ENCODE measurements at places on chromosomes 1 and 21.

- no peak for DNase-seq
Measured at GRCh38 chr1:205144751-205145150, 23.0 kb upstream of the RBBP5 start.

DNA sequence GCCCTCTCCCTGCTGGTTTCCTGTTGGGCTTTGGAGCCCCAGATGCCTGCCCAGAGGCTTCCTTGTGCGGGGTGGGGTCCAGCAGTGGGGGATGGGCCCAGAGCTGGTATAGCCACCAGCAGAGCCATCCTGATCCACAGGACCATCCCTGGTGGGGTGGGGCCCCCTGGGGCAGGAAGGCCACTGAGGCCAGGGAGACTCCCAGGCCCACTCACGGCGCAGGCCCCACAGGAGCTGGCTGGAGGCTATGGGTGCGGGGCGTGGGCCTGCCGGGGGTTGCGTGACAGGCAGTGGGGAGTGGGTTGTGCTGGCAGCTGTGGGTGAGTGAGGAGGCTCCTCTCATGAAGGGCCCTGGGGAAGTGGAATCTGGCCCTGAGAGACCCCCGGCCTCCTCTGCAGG is 5.7 kb downstream of the LRRC3 start:
- no peak for DNase-seq

DNA sequence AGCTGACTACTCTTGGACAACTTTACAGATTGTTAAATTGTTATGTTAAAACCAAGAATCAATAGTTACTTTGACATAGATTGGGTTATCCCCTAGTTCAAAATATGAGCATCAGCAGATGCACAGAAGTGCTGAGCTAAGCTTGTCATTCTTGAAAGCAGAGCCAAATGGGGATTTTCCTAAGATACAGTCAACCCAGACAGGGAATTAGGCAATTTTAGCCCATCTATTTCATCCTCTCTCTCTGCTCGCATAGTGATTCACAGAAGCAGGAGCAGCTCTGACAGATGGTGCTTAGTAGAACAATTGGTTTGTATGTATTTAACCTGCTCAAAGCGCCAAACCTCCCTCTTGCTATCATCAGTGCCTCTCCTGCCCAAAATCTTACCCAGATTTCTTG is 27.9 kb upstream of the PRRC2C start:
- no peak for DNase-seq

GRCh38 chr1:231576804-231577718 is 48.6 kb downstream of the TSNAX start:
- DNase-seq = no peak

- DNase-seq = no peak
Measured at GRCh38 chr1:70210820-70211219, 5.4 kb upstream of the LRRC40 start.

DNA sequence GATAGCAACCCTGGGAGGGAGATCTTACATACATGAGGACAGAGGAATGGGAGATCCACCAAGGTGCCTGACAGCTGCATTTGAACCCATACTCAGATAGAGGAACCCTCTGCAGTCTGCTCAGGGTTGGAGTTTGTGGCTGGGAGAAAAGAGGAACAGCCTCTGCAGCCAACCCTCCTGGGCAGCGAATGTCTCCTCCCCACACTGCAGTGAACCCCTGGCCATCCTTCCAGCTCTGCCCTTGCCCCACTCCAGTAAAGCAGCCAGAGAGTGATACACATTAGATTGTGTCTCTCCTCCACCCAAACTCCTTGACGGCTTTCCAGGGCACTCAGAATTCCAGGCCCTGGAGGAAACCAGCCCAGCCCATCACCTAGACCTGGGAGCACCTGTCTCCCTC is 137.7 kb downstream of the RUNX1 start:
- DNase-seq = no peak

- no peak for DNase-seq
Measured at GRCh38 chr1:47309427-47309826, 4.5 kb downstream of the STIL start.

GRCh38 chr1:81409780-81410274 is 390.9 kb upstream of the ADGRL2 start:
- no peak for DNase-seq

DNA sequence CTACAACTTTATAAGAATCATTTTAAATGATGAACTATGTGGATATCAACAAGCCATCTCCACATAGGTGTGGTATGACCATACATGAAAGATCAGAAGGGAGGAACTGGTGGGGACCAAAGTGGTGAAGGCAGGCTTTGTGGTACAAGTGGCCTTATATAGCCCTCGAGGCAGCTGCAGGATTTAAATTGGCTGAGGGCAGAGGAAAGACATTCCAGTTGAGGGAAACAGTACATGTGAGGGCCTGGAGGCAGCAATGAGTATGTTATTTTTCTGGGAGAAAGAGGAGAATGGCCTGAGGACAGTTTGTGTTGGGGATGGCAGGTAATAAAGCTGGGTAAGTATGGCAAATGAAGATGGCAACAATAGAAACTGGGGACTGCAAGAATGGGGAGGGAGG is 17.1 kb downstream of the OSCP1 start:
- no peak for DNase-seq

DNA sequence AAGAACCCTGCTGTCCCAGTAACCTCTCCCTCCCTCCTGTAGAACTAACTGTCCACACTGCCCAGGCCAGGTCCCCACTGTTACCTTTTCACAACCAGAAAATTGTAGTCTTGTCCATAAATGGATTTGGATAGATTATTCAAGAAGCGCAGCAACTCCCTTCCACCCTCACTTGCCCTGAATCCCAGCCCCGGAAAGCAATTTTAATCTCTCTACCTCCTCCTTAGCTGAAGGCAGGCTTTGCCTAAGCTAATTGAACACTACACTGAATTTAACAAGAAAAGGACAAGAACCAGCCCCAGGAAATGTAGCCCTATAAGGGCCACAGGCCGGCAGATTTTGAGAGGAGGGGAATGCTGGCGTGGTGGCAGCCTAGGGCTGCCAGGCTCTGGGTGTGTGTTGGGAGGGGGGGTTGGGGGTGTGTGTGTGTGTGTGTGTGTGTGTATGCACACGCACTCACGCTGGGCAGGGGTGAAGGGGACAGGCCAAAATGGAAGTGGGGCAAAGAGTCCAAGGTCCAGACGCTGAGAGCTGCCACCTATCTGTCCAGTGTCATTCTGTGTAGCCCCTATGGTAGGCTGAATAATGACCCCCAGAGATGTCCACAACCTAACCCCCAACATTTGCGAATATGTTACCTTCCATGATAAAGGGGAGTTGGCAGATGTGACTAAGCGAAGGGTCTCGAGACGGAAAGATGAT is 10.8 kb upstream of the IFNGR2 start:
- no peak for DNase-seq

- DNase-seq = no peak
Measured at GRCh38 chr1:192962901-192963300, 96.3 kb downstream of the UCHL5 start.

- DNase-seq = no peak
Measured at GRCh38 chr1:104973516-104973915, 1223.8 kb downstream of the AMY1C start.

DNA sequence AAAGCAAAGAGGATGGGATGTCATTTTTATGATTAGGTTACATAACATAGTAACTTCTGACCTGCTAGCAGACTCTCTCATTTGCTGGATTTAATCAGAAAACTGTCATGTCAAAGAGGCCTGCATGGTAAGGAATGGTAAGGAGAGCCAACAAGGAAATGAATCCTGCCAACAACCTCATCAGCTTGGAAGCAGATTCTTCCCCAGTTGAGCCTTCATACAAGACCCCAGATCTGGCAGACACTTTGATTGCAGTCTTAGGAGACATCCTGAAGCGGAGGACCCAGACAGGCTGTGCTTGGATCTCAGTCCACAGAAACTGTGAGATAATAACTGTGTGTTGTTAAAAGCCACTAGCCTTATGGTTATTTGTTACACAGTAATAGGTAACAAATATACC is 27.6 kb upstream of the MARK1 start:
- DNase-seq = no peak

DNA sequence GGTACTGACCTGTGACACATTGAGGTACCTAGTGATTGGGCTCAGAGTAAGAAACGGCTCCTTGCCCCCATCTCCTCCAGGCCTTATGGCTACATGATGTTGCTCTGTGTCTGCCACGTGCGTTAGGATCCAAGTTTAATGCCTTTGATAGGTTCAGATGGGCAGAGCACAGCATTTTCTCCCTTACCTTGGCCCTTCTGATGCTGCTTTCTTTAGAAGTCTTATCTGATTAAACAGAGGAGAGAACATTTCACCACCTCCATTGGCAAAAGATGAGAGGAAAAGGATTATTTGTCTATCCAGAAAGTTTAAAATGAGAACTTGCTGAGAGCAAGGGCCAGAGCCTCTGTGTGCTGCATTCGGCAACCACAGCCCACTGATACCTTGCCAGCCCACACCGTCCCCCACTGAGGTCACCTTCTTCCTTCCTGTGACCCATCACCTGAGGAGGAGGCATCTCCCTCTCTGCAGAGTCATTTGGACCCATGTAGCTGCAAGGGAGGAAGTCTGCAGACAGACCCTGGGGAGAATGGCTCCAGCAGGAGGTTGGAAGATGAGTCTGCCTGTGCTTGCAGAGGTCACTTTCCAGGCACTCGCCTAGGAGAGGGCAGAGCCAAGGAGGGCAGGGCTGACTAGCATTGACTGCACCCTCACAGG is 16.7 kb downstream of the SHISA4 start:
- DNase-seq = no peak

GRCh38 chr1:175385316-175385715 is 192.7 kb upstream of the KIAA0040 start:
- DNase-seq = no peak

DNA sequence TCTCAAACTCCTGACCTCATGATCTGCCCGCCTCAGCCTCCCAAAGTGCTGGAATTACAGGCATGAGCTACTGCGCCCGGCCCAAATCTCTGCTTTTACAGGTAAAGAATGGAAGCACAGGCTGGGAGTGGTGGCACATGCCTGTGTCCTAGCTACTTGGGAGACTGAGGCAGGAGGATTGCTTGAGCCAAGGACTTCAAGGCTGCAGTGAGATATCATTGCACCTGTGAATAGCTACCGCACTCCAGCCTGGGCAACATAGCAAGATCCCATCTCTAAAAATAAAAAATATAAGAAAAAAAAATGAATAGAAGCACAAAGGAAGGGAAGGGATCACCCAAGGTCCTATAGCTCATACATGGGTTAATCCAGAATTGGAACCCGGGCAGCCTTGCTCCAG is 15.0 kb downstream of the ALPL start:
- DNase-seq = no peak

DNA sequence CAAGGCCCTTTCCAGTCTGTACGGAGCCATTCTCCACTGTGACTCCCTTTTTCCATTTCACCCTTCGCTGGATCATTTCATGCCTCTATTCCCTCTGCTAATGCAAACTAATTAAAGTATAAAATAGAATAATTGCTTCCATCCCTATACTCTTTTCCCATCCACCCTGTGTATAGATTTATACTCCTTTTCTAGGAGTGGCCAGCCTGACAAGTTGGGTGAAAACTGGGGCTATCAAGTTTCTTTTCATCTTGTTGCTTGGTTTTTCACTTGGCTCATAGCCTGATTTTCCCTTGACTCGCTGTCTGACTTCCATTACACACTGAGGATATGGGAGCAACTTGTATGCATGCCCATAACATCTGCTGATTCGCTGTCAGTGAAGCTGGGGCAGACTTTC is 107.0 kb downstream of the PLXNA2 start:
- no peak for DNase-seq

DNA sequence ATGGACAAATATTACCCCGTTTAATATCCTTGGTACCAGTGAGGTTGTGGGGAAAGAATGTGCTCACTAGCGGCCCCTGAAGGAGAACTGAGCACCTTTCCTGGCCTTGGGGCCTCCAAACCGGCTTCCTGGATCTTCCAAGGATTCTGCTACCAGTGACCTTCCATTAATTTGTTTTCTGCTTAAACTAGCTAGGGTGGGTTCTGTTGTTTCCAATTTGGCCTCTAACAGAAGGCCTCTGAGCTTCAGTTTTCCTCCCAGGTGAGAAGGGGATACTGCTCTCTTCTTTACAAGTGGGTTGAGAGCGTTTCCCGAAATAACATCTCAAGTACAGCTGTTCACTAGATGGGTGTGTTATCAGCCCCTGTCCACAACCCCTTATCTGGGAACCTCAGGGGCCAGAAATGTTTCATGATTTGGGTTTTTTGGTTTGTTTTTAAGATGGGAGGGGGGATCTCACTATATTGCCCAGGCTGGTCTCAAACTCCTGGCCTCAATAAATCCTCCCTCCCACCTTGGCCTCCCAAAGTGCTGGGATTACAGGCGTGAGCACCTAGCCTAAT is 16.9 kb upstream of the IFNGR2 start:
- no peak for DNase-seq

DNA sequence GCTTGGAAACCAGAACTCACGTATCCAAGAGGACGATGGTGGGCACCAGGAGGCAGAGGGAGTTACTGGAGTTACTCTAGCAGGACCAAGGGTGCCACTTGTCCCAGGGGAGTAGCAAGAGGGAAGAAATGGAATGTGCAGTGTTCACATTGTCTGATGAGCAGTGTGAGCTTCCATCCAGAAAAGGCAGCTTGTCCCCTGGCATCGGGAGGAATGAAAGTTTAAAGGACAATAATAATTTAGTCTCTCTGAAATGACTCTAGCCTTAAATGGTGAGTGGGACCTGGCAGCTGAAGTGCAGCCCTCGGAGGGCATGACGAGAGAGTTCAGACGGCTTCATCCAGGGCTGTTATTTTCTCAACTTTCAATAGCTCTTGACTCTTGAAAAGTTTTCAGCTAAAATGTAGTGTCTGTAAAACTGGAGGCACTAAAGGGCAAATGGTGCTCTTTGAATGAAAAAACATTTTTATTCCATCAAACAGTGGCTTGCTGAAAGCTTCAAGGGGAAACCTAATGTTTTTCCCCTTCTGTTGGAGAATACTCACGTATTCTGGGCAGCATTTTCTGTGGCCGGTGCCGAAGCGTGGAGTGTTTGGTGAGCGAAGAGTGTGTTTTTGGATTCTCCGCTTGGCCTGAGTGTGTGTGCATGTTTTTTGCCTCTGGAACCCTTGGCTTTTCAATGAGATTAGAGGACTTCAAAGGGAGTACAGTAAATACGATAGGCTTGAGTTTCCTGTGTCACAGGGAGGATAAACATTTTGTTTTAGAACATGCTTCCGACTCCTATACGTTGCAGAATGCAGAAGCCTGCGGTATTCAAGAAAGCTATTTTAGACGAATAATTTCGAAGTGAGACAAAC is 157.3 kb downstream of the GALNT2 start:
- DNase-seq = no peak

All from activated T-helper 2 cell treated with anti-CD3 and anti-CD28 coated beads, Interferon-gamma antibody, Interleukin-2, Interleukin-4, amounts not matched to agents 10 μg/mL and 5 μg/mL and 100 μg/mL, durations not matched to agents 14 hours and 24 hours and 36 hours (primary cell).